Adrenal gland (tissue), 19 donors: ENCODE measurements at places on chromosomes 11 and 22. TPM values are rescaled to one million over a fixed set of nuclear protein-coding genes. Genes with fewer than 3 reads are reported as not detected.
A peak's percentile ranks its signal among the peaks of the same experiment; 100 is the strongest.

OR52I2 gene
- polyA plus RNA-seq: not detected

GRCh38 chr11:26537341-26537740 lies 34.7 kb downstream of the MUC15 start:
- DNase-seq: no peak

DNA sequence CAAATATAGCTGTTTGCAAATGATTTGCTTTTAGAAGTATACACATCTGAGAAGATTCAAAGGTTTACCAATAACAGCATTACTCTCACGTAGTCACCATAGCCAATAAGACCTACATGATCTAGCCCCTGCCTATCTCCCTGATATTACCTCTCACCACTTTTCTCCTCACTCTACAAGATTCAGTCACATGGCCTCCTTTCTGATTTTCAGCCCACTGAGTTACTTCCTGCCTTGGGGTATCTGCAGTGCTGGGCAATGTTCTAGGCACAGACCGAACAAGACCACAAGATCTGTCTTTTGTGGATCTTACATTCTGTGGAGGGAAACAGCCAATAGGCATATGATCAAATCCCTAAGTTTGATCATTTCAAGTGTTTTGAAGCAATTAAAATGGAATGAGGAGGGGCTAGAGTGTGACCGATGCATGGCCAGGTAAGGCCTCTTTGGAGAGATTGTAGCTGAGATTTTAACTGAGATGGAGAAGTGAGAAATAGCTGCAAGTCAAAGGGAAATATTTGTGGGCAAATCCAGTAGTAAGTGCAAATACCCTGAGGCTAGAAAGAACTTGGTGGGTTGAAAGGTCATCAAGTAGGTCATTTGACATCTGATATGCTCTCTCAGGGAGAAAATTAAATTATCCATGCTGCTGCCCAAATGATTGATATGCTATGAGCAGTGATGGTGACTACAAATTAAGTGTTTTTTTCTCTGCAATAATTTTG lies 43.1 kb downstream of the ARL14EP start:
- no peak for DNase-seq

DNA sequence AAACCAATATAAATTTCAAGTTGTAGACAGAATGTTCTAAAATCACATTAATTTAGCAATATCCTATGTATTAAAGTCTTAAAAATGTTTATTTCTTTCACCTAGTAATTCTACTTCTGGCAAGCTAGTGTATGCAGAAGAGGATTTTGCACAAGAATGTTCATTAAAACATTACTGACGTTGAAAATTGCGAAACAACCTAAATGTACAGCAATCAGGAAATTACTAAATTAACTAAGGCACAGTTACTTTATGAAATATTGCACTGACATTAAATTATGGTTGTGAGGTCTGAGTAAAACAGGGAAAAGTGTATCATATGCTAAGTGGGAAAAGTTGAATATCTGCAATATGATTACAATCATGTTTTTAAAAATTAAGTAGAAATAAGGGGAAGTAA lies 4.1 kb downstream of the SLC36A4 start:
- DNase-seq: no peak

NFAM1 gene
- polyA plus RNA-seq: 1.1 TPM

DNA sequence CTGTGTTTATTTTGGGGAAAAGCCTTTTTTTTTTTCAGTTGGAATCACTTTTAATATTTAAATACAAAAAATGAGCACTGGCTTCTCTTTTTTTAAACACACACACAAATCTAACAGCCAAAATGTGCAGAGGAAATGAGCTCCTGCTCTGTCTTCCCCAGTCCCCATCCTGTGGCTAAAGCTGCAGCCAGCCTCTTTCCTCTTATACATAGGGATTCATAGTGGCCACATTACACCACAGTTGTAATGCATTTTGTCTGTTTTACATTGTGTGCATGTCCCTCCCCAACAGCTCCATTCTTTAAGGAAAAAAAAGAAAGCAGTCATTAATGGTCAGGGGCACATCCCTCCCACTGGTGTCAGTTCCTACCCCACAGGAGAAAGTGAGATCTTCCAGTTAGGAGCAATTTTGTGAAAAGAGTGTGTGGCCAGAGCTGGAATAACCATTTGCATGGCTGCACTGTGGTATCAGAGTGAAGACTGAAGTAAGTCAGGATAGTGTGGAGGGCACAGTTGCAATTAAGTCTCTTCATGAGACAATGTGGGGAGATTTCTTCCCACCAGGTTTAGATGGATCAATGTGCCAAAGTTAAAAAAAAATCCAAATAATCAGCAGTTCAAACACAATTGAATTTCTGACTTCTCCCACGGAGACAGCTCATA lies 220.6 kb downstream of the TMEM135 start:
- DNase-seq: no peak

KCNE3 gene
- 1.6 TPM for polyA plus RNA-seq

DNA sequence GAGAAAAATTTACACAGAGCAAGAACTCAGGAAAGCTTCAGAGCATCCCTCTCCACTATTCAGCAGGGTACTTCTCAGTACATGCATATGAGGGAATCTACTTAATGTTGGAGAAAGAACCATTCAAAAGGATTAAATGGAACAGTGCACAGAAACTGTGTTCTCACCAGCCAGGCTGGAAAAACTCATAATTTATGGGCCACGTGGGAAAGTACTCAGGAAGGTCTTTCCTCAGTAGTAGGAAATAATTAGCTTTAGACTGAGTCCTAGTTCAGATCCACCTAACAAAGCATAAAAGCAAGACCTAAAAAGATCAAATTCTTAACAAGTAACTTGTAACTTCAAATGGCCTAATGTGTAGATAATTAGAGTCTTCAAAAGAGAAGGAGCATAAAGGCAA lies 134.0 kb downstream of the FAM76B start:
- DNase-seq: no peak

GRCh38 chr11:117333917-117334316 lies 6.3 kb downstream of the CEP164 start:
- DNase-seq: no peak

- DNase-seq: no peak
These were observed 11.5 kb upstream of the NAP1L4 start for GRCh38 chr11:3003396-3004231.

GGTLC3 gene
- polyA plus RNA-seq: not detected

TCIRG1 gene
- polyA plus RNA-seq: 28.4 TPM

HTR3A gene
- 0.13 TPM for polyA plus RNA-seq

ATXN10 gene
- polyA plus RNA-seq: 21.2 TPM

PRDX5 gene
- polyA plus RNA-seq: 713 TPM

FGF3 gene
- not detected for polyA plus RNA-seq

DNA sequence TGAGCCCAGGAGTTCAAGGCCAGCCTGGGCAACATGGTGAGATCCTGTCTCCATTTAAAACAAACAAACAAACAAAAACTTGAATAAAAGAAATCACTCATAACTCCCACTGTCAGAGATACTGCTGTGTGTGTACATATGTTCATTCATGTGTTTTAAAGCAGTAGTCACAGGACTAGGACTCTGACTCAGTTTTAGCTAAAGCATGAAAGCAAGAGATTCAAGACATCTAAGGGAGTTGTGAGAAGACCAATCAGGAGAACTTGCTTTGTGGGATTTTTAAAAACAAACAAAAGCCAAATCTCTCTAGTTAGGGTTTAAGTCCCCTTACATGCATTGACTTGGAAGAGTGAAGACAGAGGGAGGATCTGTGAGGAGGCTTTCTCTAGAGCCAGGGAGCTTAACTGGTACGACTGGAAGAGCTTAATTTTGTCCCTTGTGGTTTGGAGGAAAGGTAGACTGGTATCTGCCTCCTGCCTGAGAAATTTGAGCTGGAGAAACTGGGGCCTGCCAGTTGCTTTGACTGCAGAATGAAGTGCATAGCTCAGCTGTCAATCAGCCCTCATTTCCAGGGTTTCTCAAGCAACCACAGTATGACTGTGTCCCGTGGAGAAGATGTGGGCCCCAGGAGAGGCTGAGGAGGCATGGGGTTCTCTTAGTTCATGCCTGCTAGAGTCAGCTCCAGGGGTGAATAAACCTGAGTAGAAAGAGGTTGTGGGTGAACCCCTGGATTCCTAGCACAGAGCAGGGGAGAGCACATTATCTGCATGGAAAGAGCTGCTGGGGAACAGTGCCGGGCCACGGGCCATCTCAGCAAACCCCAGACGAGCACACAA lies 30.6 kb downstream of the EXPH5 start:
- DNase-seq: no peak

DNA sequence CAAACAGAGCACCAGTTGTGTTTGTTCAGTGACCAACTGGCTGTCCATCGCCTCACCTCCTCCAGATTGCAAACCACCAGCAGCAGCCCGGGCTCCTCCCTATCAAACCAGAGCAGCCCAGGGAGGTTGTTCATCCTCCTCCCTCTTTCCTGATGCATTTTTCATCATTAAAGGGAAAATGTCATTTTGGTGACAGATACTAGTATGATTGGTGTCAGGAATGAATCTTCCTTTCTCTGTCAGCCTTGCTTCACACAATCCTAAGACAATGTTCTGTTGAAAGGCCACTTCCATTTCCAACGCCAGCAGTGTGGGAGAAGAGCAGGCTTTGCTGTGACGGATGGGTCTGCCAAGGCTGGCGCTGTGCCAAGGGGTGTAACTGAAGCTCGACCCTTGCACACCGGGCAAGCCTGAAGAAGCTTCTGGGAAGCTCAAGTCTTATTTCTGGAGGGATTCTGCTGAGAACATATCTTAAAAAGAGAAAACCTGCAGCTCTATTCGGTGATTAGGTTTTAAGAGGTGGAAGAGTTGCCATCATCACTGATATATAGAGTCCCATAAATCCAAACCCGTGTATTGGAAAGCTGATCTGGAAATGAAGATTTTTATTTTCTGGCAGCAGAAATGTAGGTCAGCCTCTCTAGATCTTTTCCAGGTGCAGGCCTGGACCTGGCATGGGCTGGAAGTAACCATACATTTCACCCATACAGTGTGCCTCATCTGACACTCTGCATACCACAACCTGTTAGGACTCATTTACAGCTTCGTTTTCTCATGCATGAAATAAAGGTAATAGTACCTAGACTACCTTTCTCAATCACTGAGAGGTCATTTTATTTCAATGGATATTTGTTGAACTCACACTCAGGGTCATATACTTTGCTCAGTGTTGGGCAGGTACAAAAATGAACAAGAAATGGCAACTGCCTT lies 524.5 kb downstream of the NTM start:
- DNase-seq: no peak

DNA sequence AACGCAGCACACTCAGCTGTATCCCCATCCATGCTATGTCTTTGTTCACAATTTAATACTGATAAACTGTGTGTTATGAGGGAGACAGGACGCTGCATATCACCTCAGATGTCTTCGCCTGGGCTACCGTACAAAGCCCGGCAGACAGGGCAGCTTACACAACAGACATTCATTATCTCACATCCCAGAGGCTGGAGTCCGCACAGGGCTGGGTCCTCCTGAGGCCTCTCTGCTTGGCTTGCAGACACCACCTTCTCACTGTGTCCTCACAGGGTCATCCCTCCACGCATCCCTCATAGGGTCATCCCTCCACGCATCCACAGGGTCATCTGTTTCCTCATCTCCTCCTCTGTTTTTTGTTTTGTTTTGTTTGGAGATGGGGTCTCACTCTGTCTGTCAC lies 61.2 kb downstream of the SHANK2 start:
- no peak for DNase-seq

DNA sequence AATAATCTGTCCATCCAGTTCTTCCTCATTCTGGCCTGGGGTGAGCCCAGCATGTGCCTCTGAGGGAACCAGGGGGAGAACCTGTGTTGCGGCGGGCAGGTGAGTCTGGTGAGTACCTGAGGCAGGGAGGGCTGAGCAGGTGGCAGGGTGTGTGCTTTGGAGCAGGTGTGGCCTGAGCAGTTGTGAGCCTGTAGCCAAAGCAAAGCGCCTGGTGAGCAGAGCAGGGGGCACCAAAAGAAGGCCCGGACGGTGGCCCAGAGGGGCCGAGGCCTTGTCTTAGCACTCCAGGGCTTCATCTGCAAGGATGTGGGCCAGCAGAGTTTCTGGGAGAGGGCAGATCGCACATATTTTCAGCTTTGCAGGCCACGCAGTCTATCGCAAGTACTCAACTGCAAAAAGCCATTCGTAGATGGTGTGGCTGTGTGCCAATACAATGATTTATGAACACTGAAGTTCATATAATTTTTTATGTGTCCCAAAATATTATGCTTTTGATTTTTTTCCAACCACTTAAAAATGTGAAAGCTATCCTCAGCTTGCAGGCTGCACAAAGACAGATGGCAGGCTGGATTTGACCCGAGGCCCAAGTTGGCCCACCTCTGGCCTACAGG lies 8.7 kb downstream of the GLB1L2 start:
- no peak for DNase-seq

GRCh38 chr22:43789452-43789851 lies 22.7 kb downstream of the EFCAB6 start:
- peak; percentile 65 for DNase-seq

DNA sequence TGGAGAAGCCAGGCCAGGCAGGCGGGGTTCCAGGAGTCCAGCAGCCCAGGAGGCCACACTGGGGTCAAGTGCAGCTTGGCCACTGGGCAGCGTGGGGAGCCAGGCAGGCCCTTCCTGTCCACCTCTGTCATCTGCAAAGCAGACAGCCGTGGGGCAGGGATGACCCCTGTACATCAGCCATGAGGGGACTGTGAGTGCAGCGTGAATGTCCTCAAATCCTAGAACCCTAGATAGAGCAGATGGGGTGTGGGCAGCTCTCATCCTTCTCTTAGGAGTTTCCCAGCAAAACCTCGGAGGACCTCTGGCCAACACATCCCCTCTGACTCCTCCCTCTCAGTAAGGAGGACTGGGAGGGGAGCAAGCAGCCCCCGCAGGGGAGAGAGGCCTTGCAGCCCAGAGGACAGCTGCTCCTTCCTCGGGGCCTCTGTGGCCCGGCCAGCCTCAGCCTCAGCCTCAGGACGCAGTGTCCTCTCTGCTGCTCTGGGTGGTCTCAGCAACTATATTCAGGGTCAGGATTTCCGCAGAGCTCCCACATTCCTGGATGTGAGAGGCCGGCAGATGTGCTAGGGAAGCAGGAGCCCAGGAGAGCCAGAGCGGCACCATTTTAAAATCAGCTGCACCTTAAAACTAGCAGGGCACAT lies 820.5 kb downstream of the BRD1 start:
- peak; percentile 0 for DNase-seq

CREB3L1 gene
- 31.5 TPM for polyA plus RNA-seq

CD3G gene
- polyA plus RNA-seq: 0.44 TPM

GLB1L2 gene
- 3.5 TPM for polyA plus RNA-seq

- DNase-seq: peak; percentile 94
These were observed 2.7 kb upstream of the CDC42BPG start for GRCh38 chr11:64846998-64847666.

GRCh38 chr22:33658775-33659174 lies 261.5 kb downstream of the LARGE1 start:
- DNase-seq: peak; percentile 34

DEUP1 gene
- 0.24 TPM for polyA plus RNA-seq

GRCh38 chr11:113632981-113633380 lies 73.1 kb downstream of the TMPRSS5 start:
- DNase-seq: peak; percentile 60

GRCh38 chr11:67406969-67407687 lies 3.2 kb downstream of the TBC1D10C start:
- no peak for DNase-seq

GRCh38 chr22:41957941-41958556 lies 6.1 kb downstream of the SMIM45 start:
- DNase-seq: no peak

LRRC74B gene
- polyA plus RNA-seq: not detected

CD3D gene
- 2.1 TPM for polyA plus RNA-seq
